ENCODE measurements at places on chromosomes 13 and 19.
A peak's percentile ranks its signal among the peaks of the same experiment; 100 is the strongest.

- no peak for DNase-seq
Observed at GRCh38 chr13:82751206-82751605, 1131.1 kb downstream of the SLITRK1 start.

DNA sequence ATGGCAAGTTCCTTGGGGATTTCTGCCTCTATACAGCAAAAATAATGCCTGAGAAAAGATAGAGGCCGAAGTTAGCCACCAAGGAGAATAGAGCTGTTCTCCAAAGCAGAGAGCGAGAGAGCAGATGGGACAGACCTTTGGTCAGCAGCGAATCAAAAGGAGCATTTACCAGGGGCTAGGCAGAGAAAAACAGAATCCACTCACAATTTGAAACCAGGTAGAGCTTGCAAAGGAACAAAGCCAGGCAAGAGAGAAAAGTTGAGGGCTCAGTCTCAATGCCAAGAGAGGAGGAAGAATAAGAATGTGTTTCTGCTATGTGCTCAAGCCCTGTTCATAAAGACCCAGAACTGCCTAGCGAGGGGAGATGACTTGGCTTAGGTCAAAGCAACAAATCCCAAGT is 112.8 kb downstream of the DCT start:
- no peak for DNase-seq

GRCh38 chr19:58228585-58229254 is at the start of gene ZNF544:
Gene ZNF544, plus strand, starts transcription at chr19:58228914. Its CDS starts 15,110 bp downstream, at chr19:58244024.
- peak; percentile 31 for DNase-seq

DNA sequence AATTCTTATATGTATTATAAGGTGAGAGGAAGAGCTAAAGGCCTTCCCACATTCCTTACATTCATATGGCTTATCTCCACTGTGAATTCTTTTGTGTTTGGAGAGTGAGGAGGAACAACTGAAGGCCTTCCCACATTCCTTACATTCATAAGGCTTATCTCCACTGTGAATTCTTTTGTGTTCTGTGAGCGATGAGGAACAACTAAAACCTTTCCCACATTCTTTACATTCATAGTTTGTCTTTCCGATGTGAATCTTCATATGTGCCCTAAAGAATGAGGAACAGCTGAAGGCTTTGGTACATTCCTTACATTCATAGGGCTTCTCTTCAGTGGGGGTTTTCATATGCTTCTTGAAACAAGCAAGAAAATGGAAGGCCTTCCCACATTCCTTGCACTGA is 13.3 kb downstream of the ZNF699 start:
- DNase-seq, result no peak

- DNase-seq, result no peak
Observed at GRCh38 chr19:2549701-2550191, 73.8 kb downstream of the GADD45B start.

DNA sequence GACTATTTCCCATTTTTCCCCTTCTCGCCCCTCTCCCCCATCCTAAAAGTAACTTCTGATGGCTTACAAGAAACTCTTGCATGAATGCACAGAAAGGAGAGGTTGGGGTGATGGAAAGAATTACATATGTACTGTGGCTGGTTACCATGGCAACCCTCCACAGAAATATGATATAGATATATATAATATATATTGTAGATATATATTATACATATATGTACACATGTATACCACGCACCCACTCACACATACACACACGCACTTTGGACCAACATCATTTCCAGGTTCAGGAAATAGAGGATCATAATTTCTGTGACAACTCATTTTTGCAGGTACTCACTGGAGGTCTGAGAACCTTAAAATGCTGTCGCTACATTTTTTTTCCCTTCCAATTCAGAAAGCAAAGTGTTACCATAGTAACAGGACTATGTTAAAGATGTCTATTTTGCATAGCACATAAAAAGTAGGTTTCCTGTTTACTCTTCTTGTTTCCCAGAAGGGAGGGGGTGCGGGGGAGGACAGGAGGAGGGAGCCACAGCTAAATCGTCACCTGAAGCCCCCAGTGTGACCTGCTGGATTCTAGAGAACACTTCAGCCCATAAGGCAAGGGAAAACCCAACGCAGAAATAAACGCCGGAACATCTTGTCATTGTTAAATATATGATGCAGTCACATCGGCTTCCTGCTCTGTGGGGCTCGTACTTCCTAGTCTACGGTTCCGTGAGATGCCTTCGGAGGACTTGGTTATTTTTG is 44.7 kb downstream of the EFNB2 start:
- no peak for DNase-seq

- no peak for DNase-seq
Observed at GRCh38 chr13:112702986-112703379, 13.1 kb downstream of the ATP11A start.

- DNase-seq, result no peak
Observed at GRCh38 chr13:24006520-24007248, 109.4 kb upstream of the C1QTNF9B start.

DNA sequence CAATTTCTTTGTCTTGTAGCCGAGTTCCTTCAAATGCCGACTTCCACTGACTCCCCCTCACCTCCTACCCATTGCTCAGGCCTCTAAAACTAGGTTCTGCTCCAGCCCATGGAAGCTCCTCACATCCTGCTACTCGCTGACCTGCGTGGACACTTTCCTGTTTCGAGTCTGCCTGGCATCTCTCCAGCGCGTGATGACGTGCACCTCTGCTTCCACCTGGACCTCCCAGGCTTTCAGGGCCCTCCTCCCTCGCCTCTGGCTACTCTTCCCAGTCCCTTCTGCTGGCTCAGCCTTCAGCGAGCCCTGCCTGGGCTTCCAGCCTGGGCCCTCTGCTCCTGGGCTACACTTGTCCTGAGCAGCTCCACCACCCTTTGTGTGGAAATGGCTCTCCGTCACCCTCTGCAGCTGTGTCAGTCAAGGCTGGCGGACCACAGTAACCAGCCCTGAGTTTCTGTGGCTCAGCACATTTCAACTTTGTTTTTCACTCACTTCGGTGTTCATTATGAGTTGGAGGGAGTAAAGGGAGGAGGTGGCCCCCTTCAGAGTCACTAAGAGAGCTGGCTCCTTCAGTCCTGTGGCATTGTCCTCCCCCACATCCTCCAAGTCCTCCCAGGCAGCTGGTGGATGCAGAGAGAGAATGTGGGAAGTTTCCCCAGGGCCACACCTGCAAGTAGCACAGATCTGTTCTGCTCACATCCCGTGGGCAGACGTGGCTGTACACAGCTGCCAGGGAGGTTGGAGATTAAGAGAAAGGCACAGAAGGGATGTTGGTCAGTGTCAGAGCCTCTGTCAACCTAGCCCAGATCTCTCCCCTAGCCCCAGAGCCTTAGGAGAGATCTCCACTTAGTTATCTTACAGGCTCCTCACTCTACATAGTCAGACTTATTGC is 49.4 kb downstream of the SERP2 start:
- DNase-seq, result no peak

- peak; percentile 44 for DNase-seq
Observed at GRCh38 chr19:43639519-43640423, at the start of gene CADM4. Gene CADM4, minus strand, starts transcription at chr19:43639850. Its CDS starts 60 bp downstream, at chr19:43639790.

DNA sequence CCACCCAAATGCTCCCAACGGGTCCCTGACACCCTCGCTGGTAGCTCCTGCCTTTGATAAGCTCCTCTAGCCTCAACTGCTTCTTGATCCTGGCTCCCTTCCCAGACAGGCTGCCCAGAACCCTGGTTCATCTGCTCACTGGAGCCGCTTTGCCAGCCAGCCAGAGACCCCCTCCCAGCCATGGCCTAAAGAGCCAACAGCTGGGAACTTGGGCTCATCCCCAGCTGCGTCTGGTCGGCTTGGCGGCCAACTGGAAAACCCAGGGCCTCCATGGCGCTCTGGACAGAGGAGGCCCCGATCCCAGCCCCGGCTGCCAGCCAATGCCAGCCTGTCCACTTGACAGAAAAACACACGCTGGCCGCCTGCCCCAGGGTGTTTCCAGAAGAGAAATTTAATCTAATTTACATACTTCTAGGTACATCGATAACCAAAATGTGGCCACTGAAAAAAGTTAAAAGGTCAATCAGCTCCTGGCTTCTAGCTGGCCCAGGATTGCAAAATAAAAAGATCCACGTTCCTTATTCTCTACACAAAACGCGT is 3.0 kb upstream of the AKAP8L start:
- no peak for DNase-seq

- no peak for DNase-seq
Observed at GRCh38 chr13:102558029-102558428, 38.8 kb upstream of the TPP2 start.

- no peak for DNase-seq
Observed at GRCh38 chr13:44853641-44854040, 135.6 kb downstream of the NUFIP1 start.

DNA sequence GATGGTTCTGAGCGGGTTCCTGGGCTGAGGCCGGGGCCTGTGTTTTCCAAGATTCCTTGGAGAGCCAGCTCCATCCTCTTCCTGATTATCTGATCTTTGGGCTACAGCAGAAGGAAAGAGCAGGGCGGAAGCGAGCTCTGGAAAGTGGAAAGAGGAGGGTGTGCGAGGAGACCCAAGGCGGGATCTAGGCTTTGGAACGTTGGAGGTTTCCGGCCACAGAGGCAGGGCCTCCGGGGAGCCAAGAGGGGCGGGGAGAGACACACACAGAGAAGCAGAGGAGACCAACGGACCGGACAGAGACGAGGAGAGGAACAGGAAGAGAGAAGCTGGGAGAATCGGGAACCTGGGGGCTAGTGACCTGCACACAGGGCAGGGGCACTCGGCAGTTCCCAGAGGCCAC is at the start of gene CLEC11A:
Gene CLEC11A, plus strand, starts transcription at position 296 of the 400 bp plus-strand sequence. CDS start 162 bp downstream, outside the sequence.
- no peak for DNase-seq

- DNase-seq, result no peak
Observed at GRCh38 chr19:30662211-30662861, 290.2 kb downstream of the ZNF536 start.

- no peak for DNase-seq
Observed at GRCh38 chr13:83229574-83230305, 652.5 kb downstream of the SLITRK1 start.

GRCh38 chr13:101417043-101417406 is 717 bp upstream of the NALCN start:
- DNase-seq, result no peak

GRCh38 chr19:13172346-13173138 is 22.3 kb downstream of the IER2 start:
- peak; percentile 81 for DNase-seq

DNA sequence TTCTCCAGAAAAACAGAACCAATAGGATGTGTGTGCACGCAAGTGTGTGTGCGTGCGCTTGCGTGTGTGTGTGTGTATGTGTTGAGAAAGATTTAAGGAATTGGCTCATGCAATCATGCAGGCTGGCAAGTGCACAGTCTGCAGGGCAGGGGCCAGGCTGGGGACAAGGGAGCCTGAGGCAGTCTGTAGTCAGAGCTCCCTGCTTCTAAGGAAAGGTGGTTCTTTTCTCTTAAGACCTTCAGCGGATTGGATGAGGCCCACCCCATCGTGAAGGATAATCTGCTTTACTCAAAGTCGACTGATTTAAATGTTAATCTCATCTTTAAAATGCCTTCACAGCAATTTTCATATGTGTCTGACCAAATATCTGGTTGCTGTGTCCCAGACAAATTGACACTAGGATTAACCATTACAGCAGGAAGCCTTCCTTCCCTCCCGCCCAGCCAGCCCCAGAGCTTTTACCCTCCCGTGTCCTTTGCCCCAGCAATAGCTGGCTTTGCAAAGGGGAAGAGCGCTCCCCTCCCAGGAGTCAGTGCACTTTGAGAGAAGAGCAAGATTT is 15.0 kb upstream of the NAXD start:
- DNase-seq, result no peak

DNA sequence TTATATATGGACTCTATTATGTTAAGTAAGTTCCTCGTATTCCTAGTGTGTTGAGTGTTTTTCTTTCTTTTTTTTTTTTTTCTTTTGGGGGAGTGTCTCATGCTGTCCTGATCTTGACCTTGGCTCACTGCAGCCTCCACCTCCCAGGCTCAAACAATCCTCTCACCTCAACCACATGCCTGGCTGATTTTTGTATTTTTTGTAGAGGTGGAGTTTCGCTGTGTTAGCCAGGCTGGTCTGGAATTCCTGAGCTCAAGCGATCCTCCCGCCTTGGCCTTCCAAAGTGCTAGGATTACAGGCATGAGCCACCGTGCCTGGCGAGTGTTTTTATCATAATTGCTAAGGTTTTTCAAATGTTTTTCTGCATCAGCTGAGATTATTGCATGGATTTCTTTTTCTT is 10.7 kb upstream of the ZNF480 start:
- DNase-seq, result no peak

GRCh38 chr13:113423520-113424163 is 29.6 kb downstream of the ADPRHL1 start:
- DNase-seq, result no peak

Data from stimulated activated CD4-positive, alpha-beta T cell treated with anti-CD3 and anti-CD28 coated beads, Interleukin-2, amount 100 ng/mL, for 4 hours (primary cell).